RPMI7951 (cell line): ENCODE measurements at places on chromosomes 2 and 18. TPM values are rescaled to one million over a fixed set of nuclear protein-coding genes. Genes with fewer than 3 reads are reported as not detected.

DNA sequence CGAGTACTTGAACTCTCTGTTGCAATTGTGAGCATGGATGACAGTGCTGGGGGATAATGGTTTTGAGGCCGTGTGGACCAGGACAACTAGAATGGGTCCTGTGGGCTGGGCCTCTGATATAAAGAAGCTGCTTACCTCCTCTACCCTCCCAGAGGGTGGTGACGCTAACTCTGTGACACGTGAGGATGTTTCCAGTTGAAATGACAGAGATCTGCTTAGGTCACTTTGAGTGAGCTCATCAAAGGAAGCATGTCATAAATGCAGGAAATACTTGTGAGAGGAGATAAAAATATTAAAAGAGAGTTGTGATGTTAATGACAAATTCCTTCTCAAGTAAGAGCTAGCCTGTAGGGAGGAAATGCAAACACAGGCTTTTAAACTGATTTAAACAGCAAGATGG is 16.4 kb downstream of the RMC1 start:
- DNase-seq, result no peak

DNA sequence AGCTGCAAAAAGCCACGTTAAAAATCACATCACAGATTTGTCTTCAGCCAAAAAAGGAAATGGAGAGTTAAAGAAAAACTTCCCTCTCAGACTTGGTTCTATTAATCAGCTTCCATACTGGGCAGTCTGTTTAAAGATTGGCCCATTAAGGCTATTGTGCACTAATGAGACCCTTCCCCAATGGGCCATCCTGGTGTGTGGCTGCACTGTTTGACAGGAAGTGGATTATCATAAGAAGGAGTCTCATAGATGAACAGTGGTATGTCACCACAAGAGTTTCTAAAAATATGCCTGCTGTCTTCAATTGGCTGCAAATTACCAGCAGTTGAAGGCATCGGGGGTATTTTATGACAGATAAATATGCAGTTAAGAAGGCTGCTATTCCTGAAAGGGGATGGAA is 247.6 kb upstream of the THSD7B start:
- no peak for DNase-seq

DNA sequence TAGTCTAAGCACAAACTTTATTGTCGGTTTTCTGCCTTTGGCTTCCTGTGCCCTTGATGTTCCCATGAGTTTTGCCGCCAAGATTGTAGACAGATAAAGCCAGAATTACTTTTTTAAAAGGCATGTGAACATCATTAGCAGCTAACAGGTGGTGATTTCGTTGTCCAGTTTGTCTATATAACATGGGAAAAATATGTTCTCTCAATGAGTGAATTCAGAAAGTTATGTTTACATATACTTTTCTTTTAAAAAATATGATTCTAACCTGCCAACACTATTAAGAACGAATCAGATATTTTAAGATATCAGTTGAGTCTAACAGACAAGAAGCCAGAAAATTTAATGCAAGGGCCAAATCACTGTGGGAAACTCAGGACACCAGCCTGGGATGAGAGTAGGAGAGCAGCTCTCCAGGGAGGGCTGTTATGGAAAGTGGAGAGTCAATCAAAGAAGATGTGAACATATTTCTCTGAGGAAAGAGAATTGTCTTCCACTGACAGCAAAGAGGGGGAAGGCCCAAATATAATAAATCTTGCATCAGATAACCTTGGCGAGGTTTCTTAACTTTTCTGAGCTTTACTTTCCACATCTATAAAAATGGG is 311.3 kb downstream of the ARHGAP15 start:
- DNase-seq, result no peak

DNA sequence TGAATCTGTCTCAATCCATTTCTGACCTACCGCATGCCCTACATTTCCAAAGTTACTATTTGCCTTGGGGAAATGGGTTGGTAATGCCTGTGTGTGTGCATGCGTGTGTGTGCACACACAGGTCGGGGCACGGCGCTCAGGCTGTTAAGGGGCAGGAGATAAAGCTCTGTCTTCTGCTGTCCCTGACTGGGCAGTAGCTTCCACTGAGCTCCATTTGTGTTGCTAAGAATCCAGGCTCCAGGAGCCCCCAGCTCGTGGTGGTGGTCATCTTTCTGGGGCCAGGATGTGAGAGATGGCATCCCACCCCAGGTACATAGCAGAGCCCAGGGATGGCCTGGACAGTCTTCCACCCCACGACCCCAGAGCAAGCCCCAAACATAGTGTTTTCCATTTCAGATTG is 66.7 kb upstream of the HS6ST1 start:
- DNase-seq, result no peak

GRCh38 chr18:40754477-40754876 is 1200.6 kb upstream of the PIK3C3 start:
- DNase-seq, result no peak

DNA sequence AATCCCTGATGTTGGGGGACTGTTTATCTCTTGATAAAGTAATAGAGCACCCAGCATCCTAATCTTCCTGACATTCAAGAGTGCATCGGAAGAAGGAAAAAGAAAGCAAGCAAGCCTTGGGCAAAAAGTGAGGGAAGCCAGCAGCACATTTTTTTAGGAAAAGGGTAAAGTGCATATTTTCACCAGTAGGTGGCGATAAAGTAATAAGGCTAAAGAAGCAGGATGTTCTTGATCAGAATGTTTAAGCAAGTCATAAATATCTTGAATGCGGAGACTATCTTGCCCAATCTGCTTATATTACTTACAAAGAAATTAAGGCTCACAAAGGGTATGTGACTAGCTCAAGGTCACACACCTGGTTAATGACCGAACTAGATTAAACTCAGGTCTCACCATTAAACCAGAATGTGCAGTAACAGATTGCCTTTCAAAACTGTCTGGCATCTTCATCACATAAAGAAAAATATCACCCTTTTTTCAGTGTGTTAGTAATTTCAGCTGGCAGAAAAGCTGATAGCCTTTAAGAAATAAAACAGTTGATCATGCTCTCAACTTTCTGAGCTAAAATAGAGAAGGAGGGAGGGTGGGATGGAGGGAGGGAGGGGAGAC is 83.8 kb downstream of the VIT start:
- peak; percentile 69 for DNase-seq

GRCh38 chr2:159539701-159540100 is 76.6 kb downstream of the BAZ2B start:
- DNase-seq, result no peak

Gene TLX2
- total RNA-seq, result 4.2 and 5.5 TPM in 2 replicates
